Activated naive CD4-positive, alpha-beta T cell treated with anti-CD3 and anti-CD28 coated beads for 36 hours (primary cell): ENCODE measurements at places on chromosomes 7 and 10.

- H3K27me3 ChIP-seq, result no peaks in the 10 kb centered on the region
- H3K4me1 ChIP-seq, result peaks cover 39% of the 10 kb centered on the region
- H3K4me3 ChIP-seq, result no peak overlapping the region
Observed at GRCh38 chr10:87750001-87750671, 67.9 kb downstream of the ATAD1 start.

GRCh38 chr10:47076949-47077361, 165.7 kb downstream of the PTPN20 start:
- DNase-seq, result no peak
- H3K4me3 ChIP-seq, result no peak overlapping the region
- no peaks in the 10 kb centered on the region for H3K36me3 ChIP-seq

GRCh38 chr7:142481548-142481947, 223.7 kb upstream of the PRSS58 start:
- H3K4me1 ChIP-seq, result peaks cover 65% of the 10 kb centered on the region
- H3K27ac ChIP-seq, result peak overlapping the region; percentile 30
- no peaks in the 10 kb centered on the region for H3K27me3 ChIP-seq
- H3K4me3 ChIP-seq, result no peak overlapping the region
- DNase-seq, result no peak

DNA sequence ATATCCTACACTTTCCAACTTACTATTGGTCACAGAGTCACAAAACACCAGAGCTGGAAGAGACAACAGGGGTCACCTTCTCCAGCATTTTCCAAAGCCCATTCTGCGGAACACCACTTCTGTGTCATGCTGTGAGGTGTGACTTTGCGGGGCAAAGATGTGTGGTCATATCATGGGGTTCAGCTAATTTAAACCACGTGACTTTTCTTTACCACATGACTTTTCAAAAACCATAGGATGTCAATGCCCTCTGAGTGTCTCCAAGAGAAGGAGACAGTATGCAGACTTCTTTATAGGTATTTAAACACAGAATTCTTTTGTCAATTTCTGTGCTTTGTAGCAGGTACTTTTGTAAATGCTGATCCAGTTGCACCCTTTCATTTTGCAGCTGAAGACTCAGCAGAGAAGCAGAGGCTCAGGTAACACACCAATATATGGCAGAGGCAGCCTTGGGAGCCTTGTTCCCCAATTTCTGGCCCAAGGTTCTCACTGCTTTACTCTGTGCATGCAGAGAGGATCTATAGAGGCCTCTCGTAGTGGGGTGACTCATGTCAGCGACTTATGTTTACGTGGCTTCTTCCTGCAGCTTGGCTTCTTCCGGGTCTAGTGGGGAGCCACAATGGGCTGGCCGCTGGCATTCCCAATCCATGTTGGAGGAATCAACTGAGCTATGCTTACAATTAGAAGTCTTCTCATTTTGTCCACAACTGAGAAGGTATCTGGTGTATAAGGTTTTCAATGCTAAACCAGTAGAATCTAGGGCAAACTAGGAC, 104.0 kb upstream of the RHOBTB1 start:
- no peak overlapping the region for H3K27ac ChIP-seq
- H3K4me1 ChIP-seq, result no peaks in the 10 kb centered on the region
- H3K36me3 ChIP-seq, result no peaks in the 10 kb centered on the region
- DNase-seq, result no peak

- H3K4me1 ChIP-seq, result no peaks in the 10 kb centered on the region
- no peaks in the 10 kb centered on the region for H3K36me3 ChIP-seq
- no peak overlapping the region for H3K27ac ChIP-seq
Observed at GRCh38 chr10:29107866-29108498, 180.9 kb upstream of the LYZL1 start.

- H3K4me3 ChIP-seq, result no peak overlapping the region
- DNase-seq, result no peak
- no peaks in the 10 kb centered on the region for H3K27me3 ChIP-seq
- H3K4me1 ChIP-seq, result no peaks in the 10 kb centered on the region
- H3K27ac ChIP-seq, result no peak overlapping the region
Observed at GRCh38 chr7:40887099-40887498, 752.3 kb downstream of the SUGCT start.

DNA sequence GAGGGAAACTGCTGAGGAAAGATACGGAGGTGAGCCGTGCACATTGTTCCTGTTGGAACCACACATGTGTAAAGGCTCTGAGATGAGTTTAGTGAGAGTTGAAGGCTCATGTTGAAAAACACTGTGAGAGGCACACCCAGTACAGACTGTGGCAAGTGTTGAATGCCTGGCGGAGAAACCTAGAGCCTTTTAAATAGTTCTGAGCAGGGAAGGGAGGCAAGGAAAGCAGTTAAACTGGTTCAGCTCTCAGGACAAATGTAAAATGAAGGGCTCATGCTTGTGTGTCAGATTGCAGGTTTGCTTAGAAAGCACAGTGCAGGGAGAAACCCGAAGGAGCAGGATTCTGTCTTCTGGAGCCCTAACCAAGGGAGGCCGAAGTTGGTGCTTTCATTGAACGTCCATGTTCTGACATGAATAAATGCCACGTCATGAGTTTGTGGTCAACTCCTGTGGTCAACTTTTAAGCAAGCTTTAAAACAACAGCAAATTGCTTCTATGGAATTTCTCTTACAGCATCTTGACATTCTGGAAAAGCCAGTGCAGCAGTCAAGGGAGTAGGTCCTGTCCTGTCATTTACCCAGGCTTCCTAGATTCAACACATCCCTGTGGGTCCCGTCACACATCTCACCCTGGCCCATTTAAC, 650.9 kb upstream of the GALNT17 start:
- no peaks in the 10 kb centered on the region for H3K27me3 ChIP-seq
- H3K36me3 ChIP-seq, result no peaks in the 10 kb centered on the region
- DNase-seq, result no peak
- no peaks in the 10 kb centered on the region for H3K4me1 ChIP-seq
- H3K4me3 ChIP-seq, result no peak overlapping the region

DNA sequence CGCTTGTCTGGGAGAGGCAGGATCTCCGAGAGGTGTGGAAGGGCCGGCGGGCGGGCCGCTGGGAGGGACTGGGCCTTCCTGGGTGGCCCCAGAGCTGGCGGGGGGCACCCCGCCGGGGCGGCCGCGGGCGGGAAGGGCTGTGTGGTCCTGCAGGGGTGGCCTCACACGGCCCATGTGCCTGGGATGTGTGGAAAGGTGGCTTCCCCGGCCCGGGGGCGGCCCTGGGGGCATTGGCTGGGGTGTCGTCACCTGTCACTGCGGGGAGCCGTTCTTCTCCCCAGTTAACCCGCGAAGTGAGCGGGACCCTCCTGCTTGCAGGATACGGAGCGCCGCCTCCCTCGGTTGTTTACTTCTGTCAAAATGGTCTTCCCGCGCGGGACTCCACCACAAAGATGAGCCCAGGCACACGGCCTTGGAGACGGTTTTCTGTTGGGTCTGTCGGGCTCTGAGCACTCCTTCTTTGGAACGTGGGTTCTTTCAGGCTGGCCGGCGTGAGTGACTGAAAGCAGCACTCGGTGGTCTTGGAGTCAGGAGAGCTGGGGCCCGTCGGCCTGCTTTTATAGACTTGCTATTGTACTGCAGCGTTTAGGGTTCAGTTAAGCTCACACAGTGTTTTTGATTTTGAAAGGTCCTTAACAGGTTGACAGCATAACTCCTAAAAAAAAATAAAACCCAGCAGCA, 700 bp downstream of the SMC3 start:
- H3K36me3 ChIP-seq, result peaks cover 21% of the 10 kb centered on the region
- H3K4me1 ChIP-seq, result peaks cover 36% of the 10 kb centered on the region
- H3K27me3 ChIP-seq, result peaks cover 4% of the 10 kb centered on the region

GRCh38 chr7:127396184-127396583, 3.7 kb upstream of the ZNF800 start:
- DNase-seq, result peak; percentile 70
- H3K27ac ChIP-seq, result no peak overlapping the region
- H3K4me1 ChIP-seq, result peaks cover 29% of the 10 kb centered on the region
- no peaks in the 10 kb centered on the region for H3K27me3 ChIP-seq
- H3K4me3 ChIP-seq, result no peak overlapping the region
- H3K36me3 ChIP-seq, result peaks cover 4% of the 10 kb centered on the region

- H3K4me1 ChIP-seq, result peaks cover 10% of the 10 kb centered on the region
- H3K27ac ChIP-seq, result no peak overlapping the region
- no peaks in the 10 kb centered on the region for H3K36me3 ChIP-seq
- no peak overlapping the region for H3K4me3 ChIP-seq
Observed at GRCh38 chr10:633279-634245, 55.9 kb downstream of the DIP2C start.

DNA sequence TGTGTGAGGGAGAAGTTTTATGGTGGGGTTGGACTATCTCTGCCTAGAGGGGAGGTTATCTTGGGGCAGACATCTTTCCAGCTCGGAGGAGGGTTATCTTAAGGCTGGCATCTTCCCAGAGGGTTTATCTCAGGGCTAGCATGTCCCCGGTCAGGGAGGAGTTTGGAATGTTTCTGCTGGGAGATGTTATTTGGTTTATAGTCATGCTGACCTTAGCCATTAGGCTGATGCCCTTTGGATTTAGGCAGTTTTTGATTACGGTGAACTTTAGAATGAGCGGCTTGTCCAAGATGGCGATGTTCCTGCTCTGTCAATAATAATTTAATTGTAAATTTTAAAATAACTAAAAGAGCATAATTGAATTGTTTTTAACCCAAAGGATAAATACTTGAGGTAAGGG, 236.4 kb downstream of the CACNB2 start:
- no peaks in the 10 kb centered on the region for H3K36me3 ChIP-seq
- H3K4me1 ChIP-seq, result no peaks in the 10 kb centered on the region
- H3K4me3 ChIP-seq, result no peak overlapping the region

DNA sequence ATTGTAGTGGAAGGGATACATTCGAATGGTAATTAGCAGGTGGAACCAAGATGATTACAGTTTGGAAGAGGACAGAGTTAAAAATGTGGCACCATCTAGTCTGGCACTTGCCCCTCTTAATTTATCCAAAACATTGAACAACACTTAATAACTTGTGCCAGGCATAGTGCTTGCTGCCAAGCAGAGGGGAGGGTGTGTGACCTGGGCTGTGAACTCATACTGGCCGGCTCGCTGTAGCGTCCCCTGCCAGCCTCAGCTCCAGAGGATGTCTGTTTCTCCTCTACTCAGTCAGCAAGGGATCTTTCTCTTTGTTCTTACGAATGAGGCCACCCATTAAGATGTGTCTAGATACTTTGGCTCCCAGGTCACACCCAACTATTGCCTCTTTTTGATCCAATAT, 179.4 kb upstream of the INHBA start:
- H3K4me1 ChIP-seq, result peaks cover 53% of the 10 kb centered on the region
- H3K27ac ChIP-seq, result peak overlapping the region; percentile 98
- H3K36me3 ChIP-seq, result peaks cover 21% of the 10 kb centered on the region
- no peak for DNase-seq
- H3K27me3 ChIP-seq, result no peaks in the 10 kb centered on the region

DNA sequence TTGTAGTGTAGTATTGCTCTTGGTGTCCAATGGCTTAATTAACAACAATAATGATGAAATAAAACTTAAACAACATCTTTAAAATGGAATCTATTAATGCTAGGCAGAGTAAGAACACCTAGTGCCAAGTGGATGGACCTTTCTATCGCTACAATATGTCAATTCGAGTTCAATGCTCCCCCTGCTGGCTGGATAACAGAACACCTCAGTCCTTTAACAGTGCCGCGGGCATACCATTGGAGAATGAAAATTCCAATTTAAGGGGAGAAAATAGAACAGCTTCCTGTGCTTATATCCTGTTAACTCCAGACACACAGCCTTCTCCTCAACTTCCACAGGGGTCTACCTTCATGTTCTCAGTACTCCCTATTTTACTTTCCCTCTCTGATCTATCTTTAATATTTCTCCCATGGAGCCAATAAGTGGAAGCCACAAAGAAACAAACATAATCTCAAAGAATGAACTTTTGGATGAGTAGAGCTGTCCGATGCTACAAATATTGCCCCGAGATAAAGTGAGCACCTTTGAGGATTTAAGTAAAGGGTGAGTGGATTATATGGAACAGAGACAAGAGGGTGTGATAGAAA, 41.4 kb downstream of the COL1A2 start:
- H3K4me3 ChIP-seq, result no peak overlapping the region
- no peak overlapping the region for H3K27ac ChIP-seq
- H3K4me1 ChIP-seq, result no peaks in the 10 kb centered on the region
- H3K27me3 ChIP-seq, result peaks cover 20% of the 10 kb centered on the region

- no peaks in the 10 kb centered on the region for H3K4me1 ChIP-seq
- H3K4me3 ChIP-seq, result no peak overlapping the region
- no peaks in the 10 kb centered on the region for H3K36me3 ChIP-seq
- DNase-seq, result no peak
- H3K27me3 ChIP-seq, result no peaks in the 10 kb centered on the region
Observed at GRCh38 chr7:158083526-158084310, 503.9 kb downstream of the PTPRN2 start.

- no peak for DNase-seq
- H3K27ac ChIP-seq, result no peak overlapping the region
- no peak overlapping the region for H3K4me3 ChIP-seq
- H3K27me3 ChIP-seq, result peaks cover 4% of the 10 kb centered on the region
- no peaks in the 10 kb centered on the region for H3K4me1 ChIP-seq
Observed at GRCh38 chr7:90007001-90007654, 147.1 kb upstream of the STEAP1 start.

GRCh38 chr7:128206747-128207500, 34.2 kb upstream of the LEP start:
- peaks cover 26% of the 10 kb centered on the region for H3K27me3 ChIP-seq
- H3K27ac ChIP-seq, result no peak overlapping the region
- no peak overlapping the region for H3K4me3 ChIP-seq
- peaks cover 2% of the 10 kb centered on the region for H3K4me1 ChIP-seq

- peak; percentile 52 for DNase-seq
- H3K36me3 ChIP-seq, result no peaks in the 10 kb centered on the region
- H3K4me3 ChIP-seq, result no peak overlapping the region
- no peak overlapping the region for H3K27ac ChIP-seq
- H3K4me1 ChIP-seq, result no peaks in the 10 kb centered on the region
- peaks cover 3% of the 10 kb centered on the region for H3K27me3 ChIP-seq
Observed at GRCh38 chr7:32347244-32347828, 142.8 kb downstream of the LSM5 start.

DNA sequence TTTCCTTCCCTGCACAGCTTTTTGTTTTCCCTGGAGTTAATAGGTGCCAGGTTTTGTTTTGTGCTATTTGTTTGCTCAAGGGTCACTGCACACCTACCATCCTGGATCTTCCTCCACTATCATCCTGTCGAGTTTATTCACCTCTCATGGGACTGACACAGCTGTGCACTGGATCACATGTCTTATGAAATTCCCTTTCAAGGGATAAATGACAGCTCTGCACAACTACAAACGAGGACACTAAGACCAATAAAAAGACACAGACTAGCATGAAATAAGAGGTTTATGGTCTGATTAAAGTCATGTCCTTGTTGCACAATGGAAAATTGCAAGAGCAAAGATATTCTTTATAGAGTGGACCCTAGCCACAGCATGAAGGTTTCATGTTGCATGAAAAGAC, 76.7 kb upstream of the SFMBT2 start:
- no peak overlapping the region for H3K4me3 ChIP-seq
- DNase-seq, result no peak
- H3K27ac ChIP-seq, result no peak overlapping the region

DNA sequence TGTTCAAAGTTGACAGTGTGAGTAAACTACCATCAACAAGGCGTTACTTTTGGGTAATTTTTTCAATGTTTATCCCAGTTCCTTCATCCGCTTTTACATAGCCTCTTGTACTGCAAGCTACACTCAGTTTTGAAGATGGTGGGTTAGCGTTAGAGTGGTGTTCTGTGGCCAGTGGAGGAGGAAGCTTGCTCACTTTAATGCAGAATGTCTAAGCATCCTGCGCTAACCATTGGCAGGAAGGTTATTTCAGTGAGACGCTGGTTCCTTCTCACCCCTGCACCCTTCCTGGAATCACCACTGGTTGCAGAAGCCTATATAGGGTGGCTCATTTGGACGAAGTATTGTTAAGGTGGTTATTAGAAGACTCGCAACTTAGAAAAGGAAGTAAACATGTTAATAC, 159.1 kb downstream of the CELF2 start:
- H3K27ac ChIP-seq, result no peak overlapping the region
- H3K27me3 ChIP-seq, result no peaks in the 10 kb centered on the region
- peaks cover 84% of the 10 kb centered on the region for H3K4me1 ChIP-seq
